ENCODE measurements at places on chromosomes 3 and 15.

GRCh38 chr3:140176526-140176925, 241.5 kb downstream of the CLSTN2 start:
- no peak for DNase-seq

- no peak for DNase-seq
Observed at GRCh38 chr3:37992271-37993066, 1.9 kb downstream of the VILL start.

DNA sequence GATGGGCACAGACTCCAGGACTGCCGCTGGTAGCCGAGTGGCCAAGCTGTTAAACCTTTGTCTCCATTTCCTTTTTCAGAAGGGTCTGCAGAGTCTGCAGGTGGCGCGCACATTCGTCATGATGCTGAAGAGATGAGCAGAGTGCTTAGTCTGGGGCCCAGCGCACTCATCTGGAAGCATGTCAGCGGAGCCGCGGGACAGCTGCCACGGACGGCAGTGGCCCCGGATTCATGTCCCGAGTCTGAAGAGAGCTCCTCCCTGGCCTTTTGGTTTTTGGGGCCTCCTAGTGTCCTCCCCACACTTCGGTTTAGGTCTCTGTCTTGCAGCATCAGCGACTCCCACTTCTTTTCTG, 42.6 kb downstream of the KLHL25 start:
- no peak for DNase-seq

DNA sequence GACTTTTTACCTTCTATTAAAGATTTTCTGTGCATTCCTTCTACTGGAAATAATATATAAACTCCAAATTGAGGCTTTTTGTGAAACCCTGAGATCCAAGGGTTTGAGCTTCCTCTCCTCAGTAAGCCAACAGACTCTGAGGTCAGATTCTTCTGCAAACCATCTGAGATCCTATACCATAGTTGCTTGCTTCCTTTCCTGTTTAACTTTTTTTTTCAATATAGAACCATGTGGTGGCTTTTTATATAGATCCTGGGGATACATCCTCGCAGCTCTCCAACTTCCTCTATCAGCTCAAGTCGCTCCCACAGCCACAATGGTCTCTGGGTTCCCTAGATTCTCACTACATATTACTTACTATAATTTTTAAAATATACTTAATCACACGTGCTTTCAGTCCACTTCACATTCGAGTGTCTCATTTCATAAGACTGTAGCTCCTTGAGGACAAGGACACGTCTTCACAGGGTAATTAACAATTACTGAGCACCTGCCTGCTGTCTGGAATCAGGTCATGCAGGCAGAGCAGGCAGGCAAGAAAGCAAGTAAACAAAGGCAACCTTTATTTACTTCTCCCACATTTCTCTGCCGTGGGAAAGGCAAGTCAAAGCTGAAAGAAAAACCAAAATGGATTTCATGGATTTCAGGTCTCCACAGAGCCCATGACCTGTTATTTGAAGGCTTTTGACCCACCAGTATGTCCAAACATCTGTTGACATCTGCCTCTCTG, 941.5 kb downstream of the FHIT start:
- no peak for DNase-seq

DNA sequence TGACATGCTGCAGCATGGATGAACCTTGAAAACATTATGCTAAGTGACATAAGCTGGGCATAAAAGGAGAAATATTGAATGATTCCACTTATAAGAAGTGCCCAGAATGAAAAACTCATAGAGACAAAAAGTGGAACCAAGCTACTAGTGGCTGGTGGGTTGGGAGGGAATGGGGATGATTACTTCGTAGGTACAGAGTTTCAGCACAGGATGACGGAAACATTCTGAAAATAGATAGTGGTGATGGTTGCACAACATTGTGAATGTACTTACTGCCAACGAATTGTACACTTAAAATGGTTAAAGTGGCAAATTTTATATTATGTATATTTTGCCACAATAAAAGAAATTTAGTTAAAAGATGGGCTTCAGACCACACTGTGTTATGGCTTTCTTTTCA, 93.6 kb downstream of the RPLP1 start:
- DNase-seq = no peak

DNA sequence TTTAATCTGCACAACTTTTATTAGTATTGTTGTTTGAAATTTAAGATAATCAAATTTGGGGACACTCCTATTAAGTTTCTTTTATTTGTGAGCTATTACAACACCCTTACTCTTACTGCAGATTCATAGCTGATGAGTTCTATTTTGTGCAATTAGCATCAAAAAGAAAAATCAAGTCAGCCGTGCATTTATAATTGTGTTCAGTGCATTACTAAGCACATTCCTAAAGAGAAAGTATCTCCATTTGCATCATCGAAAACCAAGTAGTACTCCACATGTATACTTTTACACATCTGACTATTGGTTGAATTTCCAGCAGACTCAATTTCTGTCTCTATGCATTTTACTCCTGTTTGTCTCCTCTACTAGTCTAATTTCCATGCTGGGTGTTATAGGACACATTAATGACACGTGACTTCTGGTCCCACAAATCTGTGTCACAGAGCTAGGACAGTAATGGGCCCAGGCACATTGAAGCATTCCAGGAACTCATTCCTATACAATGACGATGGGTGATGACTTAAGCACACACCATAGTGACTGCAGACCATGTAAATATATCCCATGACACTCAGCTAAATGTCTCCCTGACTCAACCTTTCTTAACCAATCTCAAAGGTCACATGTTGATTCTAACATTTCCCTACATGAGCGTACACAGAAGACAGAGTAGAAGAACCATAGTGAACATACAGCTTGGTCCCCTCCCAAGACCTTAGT, 477.5 kb downstream of the LPP start:
- DNase-seq = no peak

DNA sequence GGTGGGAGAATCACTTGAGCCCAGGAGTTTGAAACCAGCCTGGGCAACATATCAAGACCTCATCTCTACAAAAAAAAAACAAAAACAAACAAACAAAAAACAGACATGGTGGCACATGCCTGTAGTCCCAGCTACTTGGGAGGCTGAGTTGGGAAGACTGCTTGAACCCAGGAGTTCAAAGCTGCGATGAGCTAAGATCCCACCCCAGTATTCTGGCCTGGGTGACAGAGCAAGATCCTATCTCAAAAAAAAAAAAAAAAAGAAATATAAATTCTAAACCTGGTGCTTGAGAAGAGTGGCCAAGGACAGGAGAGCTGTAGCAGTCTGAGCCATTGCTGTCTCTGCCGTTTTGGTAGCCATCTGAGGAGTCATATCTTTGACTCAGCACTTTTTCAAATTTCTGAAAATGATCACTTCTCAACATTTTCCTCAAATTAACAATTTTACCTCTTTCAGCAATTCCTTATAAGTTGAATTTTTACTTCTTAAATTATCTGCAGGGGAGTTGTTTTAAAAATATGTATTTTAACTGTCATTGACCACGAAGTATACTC, 3.6 kb upstream of the DENND4A start:
- DNase-seq = no peak

DNA sequence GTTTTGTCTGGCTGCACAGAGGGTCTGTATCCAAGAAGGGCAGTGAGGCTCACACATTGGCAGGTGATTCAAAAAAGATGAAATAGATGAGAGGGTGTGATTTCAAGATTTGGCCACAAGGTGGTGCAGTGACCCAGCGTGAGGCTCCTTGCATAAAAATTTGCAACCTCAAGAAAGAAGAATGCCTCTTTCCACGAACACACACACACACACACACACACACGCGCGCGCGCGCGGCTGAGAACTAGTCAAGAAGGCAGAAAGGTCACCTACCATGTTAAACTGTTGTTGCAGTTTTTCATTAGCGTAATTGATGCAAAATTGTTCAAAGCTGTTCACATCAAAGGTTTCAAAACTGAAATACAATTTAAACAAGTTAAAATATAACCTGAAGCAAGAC, 39.2 kb downstream of the MYO5C start:
- peak; percentile 71 for DNase-seq

DNA sequence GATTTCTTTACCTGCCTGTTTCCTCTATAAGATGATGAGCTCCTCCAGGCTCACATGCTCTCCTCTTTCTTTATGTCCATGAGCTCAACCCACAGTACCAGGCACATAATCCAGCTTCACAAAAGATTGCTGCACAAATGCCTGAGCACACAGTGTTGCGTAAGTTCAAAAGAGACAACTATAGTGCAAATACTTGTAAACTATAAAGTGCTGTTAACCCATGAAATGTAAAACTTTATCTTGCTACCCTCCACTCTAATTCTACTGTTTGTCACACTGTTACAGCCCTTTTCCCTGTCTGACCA, 101.0 kb upstream of the LPP start:
- no peak for DNase-seq

GRCh38 chr3:17811646-17812045, 69.2 kb upstream of the TBC1D5 start:
- DNase-seq = no peak

DNA sequence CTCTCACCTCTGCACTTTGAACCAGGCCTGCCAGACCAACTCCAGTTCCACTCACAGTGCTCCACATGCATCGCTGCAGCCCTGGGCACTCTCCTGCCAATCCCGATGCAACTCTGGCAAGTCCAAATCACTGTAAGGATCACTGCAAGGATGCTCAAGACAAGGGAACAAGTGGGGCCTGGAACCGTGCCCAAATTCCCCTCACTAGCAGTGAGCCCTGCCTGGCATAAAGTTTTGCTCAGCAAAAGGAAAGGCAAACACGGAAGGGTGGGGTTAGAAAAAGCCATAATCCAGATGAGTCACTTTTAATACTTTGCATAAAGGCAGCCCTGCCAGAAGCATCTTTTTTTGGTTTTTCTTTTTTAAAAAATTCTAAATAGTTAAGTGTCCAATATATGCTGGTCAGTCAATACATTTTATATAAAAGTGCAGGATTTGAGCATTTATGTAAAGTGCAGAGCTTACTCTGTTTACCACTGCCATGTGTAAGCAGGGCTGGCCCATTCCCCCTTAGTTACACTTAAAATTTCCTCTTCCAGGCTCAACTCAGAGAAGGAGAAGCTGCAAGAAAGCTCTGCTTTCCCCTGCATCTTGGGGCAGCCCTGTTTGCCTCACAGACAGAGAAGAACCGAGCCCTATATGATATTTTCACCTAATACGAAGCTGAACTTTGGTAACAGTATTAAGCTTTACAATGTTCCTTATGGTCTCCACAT, 102.2 kb downstream of the CD47 start:
- DNase-seq = no peak

DNA sequence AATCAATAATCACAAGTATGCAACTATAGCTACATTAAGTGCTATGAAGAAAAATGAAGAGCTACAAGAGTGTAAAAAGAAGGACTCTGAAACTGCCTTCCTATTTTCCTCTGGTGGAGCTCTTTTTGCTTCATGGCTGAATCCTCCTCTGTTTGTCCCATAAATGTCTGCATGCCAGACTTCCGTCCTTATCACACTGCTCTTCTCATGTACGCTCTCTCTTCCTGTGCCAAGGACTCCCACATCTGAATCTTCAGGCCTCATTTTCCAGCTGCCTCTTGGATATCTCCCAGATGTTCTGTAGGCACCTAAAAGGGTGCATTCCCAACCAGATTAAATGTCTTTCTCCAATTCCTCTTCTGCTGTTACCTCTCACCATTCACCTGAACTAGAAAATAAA, 123.7 kb downstream of the MECOM start:
- no peak for DNase-seq

DNA sequence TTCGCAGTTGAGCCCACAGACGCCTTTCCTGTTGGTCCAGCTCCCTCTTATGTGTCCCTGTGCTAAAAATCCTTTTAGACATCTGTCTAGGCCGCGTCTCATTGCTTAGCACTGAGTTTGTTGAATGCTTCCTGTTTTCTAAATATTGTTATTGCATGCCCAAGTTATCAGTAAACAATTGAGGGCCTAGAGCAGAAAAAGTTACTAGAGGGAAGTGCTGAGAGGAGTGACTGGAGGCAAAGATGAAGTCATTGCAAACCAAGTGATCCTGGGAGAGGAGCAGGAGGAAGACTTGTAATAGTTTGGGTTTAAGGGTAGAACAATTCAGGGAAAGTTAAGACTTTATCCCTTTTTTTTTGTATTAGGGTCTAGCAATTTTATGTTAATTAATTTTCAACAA, 88.1 kb downstream of the DCUN1D1 start:
- no peak for DNase-seq

DNA sequence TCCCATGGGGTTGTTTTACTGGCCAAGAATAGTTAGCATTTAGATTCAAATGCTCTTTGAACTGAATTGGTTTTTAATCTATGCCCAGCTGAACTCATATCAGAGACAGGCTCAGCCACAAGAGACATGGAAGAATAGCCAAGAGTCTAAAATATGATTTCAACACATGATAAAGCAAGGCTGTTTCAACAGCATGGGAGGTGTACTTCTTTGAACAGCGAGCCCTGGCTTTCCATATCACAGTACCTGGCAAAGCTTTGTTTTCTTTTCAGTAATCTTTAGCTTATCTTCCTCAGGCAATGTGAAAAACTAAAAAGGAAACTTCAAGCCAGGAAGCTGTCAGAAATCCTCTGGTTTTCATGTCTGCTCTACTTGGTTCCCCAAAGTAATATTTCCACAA, 413.6 kb upstream of the ADAMTS9 start:
- DNase-seq = no peak

DNA sequence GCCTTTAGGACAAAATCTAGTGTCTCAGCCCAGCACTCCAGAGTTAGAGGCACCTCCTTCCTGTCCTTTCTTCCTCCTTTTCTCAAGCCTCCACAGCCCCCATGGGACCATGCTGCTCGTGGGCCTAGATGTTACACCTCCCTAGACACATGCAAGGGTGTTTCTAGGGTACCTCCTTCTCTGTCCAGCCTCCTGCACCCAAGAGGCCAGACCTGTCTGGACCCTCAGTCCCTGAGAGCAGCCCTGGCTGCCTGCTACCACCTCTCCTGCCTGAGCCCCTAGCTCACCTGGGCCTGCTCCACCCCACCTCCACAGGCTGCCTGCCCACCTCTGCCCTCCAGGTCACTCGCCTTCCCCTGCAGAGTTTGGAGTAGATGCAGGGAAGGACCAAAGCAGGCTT, 5.2 kb downstream of the LOXL1 start:
- DNase-seq = no peak

GRCh38 chr15:59176653-59177316, 29.9 kb upstream of the LDHAL6B start:
- no peak for DNase-seq

DNA sequence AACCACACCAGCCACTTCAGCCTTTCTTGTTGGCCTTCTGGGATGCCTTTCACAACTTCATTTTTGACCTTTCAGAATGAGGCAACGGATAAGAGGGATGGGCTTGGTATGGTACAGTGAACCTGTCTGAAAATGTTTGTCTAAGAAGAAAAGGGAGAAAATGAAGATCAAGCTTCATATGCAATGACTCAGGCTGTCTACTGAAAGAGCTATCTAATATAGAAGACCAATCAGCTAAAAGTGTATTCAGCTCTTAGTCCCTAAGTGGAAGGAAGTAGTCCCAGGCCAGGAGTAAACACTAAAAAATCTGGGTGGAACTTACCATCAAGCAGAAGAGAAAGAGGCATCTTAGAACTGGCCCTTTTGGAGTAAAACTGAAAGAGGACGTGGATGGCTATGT, 12.2 kb upstream of the UPK1B start:
- no peak for DNase-seq

- no peak for DNase-seq
Observed at GRCh38 chr3:31762888-31763351, 218.1 kb downstream of the OSBPL10 start.

All from GM20000 (cell line).